ENCODE measurements at places on chromosomes 6 and 20.

GRCh38 chr6:53119349-53119748 is 29.3 kb downstream of the GCM1 start:
- DNase-seq: no peak

DNA sequence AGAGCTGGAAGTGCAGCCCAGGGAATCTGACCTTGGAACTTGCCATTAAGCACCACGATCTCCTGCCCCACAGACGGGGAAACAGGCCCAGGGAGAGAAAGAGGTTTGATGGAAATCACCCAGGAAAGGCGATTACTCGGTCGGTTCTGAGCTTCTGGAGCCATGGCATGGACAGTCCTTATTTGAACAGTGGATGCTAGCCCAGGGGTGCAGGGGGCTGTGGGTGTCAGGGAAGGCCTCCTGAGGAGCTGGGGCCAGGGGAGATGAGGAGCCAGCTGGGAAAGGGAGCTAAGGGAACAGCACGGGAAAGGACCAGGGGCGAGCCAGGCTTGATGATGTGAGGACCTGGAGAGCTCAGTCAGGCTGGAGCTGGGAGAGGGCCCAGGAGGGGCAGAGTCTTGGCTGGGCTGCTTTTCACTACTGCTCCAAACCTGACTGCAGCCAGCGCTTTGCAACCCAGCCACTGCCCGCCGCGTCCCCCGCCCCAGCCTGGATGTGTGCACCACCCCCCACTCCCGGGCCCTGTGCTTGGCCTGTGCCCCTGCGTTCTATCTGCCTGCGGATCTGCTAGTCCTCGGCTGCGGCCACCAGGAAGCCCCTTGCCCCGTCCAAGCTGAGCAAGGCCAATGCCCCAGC is 17.8 kb downstream of the SUN5 start:
- DNase-seq: no peak

DNA sequence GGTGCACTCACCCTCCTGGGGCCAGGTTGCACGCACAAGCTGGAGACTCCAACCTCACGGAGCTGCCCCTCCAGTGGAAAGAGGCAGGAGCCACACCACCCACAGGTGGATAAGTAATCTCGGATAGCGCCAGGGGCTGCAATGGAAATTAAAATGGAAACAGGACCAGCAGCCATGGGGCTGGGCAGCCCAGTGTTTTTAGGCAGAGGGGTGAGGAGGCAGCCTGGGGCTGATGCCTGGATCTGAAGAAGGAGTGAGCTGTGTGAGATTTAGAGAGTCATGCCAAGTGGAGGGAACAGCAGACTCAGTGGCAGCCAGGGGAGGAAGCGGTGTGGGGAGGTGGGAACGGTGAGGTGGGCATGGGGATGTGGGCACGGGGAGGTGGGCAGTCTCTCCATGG is 275.6 kb downstream of the SMOC2 start:
- DNase-seq: no peak

- DNase-seq: peak; percentile 86
These were observed 17.6 kb downstream of the PRDM1 start for GRCh38 chr6:106103728-106104109.

- DNase-seq: no peak
These were observed 188.9 kb upstream of the TAB2 start for GRCh38 chr6:149128489-149129145.

GRCh38 chr6:10487668-10488327 is 33.4 kb upstream of the GCNT2 start:
- DNase-seq: no peak

DNA sequence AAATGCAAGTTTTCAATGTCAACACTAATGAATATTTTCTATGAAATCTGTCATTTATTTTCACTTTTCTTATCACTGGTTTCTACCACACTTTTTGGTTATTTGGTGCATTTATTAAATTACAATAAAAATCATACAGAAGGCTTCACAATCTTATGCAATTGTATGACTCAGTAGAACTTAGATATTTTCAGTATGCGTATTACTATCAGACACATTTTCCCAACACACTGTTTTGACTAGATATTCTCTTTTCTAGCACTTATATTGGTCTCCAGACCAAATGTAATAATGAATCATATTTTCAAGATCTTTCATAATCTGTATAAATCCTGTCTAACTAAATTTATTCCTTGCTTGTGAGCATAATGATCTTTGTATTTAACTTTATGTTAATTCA is 74.1 kb downstream of the FAM83B start:
- no peak for DNase-seq

- DNase-seq: no peak
These were observed 30.1 kb downstream of the ARFGEF2 start for GRCh38 chr20:48951646-48952045.

DNA sequence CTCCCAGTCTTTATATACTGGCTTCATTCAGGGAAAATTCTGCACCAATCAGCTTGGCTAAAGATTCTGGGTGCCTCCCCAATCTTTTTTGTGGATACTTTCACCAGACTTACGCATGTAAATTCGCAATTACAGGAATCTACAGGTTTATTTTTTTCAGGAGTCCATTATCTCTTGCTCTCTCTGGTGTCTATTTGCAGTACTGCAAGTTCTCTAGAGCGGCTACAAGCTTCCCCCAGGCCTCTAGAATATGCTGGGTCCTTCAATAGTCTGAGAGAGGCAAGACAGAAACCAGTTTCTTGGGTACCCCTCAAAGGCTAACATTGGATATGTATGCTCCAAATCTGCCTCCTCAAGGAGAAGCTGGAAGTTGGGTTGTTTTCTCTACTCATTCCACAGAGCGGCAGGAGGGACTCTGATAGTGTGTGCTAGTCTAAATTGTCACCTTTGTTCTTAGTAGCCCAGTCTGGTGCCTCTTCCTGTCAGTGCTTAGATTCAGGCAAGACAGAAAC is 58.5 kb downstream of the SUN5 start:
- no peak for DNase-seq

- no peak for DNase-seq
These were observed 13.3 kb downstream of the PREP start for GRCh38 chr6:105389543-105389942.

DNA sequence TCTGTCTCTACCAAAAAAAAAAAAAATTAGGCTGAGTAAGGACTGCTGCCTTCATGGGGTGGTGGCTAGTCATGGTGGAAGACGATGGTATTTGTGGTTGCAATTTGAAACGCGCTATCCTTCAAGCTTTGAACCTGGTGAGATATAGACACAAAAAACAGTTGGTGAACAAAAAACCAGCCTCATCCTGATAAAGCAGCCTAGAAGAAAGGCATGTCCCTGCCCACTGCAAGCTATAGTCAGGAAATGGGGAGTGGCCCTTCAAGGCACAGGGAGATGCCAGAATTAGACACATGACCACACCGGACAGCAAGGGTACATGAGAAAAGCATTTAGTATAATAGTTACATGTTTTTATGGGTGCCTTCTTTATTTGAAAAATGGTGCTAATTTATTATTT is 193.6 kb downstream of the NFATC2 start:
- no peak for DNase-seq

- DNase-seq: no peak
These were observed 6.4 kb downstream of the MRPL14 start for GRCh38 chr6:44120692-44121443.

- no peak for DNase-seq
These were observed 19.8 kb downstream of the TRDN start for GRCh38 chr6:123616942-123617341.

- peak; percentile 21 for DNase-seq
These were observed 57.4 kb downstream of the ARHGAP40 start for GRCh38 chr20:38658879-38659596.

DNA sequence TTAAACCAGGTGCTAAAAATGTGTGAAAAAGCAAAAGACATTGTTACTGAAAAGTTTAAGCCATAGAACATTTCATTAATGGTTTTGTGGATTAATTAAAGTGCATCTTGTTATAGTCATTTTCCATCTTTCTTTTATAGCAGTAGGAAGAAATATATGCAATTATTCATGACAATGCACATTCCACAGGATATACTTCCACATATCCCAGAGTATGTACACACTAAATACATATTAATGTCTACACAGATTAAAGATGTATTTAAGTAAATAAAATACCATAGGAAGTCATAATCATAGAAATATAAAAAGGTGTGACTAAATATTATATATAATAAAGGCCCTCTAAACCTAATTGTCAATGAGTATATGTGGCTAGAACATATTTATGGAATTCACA is 578.8 kb downstream of the PHF3 start:
- DNase-seq: no peak

GRCh38 chr6:148761527-148762011 is 14.7 kb downstream of the UST start:
- peak; percentile 83 for DNase-seq

- no peak for DNase-seq
These were observed 96.4 kb downstream of the TBC1D32 start for GRCh38 chr6:121237859-121238258.

GRCh38 chr20:12961725-12962124 is 47.0 kb upstream of the SPTLC3 start:
- DNase-seq: no peak

- no peak for DNase-seq
These were observed 116.8 kb upstream of the ARID1B start for GRCh38 chr6:156660389-156660788.

- no peak for DNase-seq
These were observed 308.4 kb downstream of the PACRG start for GRCh38 chr6:163036160-163036645.

- no peak for DNase-seq
These were observed 25.9 kb downstream of the FOXQ1 start for GRCh38 chr6:1337791-1338190.

Measured in thyroid gland (tissue), 4 donors.